ENCODE measurements at places on chromosomes 6 and 20.

DNA sequence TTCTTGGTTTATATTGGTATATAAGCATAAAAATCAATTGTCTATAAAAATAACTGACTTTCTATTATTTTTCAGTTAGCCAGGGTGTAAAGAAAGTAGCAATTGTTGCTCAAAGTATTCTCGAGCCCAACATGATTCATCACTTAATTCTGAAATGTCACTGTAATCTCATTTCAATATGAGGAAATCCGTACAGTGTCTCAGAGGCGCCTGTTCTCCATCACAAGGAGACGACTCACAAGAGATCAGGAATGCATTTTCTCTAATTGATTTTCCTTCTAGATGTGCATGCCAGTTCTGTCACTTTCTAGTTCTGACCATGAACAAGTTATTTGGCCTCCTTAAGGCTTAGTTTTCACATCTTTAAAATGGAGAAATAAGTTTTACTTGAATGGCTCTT lies 753.1 kb downstream of the MAFB start:
- no peak for DNase-seq

DNA sequence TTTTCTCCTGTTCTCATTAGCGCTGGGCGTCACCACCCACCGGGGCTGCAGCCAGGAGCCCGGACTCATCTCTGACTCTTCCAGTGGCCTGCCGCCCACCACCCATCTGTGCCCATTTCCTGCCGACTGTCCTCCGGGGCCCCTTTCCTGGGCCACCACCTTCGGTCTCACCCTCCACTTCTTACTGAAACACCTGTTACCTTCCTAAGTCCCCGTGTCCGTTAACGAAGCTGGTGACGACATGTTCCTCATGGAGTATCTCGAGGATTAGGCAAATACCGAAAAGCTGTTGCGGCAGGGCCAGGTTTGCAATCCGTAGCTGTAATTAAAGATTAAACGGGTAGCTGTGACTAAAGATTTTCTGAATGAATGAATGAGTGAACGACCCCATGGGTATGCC lies 80.2 kb downstream of the SRC start:
- DNase-seq: no peak

DNA sequence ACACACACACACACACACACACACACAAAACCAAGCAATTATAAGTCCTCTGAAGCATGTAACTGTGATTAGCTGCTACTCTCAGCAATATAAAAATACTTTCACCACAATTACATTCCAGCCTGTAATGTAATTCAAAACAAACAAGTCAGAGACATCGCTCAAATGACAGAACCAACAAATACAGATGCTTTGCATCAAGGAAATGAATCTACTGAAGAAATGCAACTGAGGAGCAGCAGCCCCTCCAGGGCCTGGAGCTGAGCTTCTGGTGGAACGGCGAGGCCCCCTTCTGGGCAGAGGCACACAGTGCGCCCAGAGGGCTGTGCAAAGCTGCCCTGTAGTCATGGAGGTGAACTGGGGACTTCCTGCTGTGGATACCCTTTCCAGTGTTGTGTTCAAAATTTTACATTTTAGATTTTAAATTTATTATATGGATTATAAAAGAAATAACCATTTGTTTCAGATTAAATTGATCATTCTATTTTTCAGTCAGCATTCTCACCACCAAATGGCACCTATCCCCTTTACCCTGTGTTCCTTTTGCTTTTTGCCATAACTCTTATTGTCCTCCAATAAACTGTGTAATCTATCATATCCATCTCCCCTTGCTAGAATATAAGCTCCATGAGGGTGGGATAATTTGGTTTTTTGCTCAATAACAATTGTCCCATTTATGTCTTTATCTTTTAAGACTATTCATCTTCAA lies 23.2 kb downstream of the ADAT2 start:
- peak; percentile 67 for DNase-seq

- no peak for DNase-seq
These were observed 56.2 kb downstream of the SNX9 start for GRCh38 chr6:157879034-157879872.

DNA sequence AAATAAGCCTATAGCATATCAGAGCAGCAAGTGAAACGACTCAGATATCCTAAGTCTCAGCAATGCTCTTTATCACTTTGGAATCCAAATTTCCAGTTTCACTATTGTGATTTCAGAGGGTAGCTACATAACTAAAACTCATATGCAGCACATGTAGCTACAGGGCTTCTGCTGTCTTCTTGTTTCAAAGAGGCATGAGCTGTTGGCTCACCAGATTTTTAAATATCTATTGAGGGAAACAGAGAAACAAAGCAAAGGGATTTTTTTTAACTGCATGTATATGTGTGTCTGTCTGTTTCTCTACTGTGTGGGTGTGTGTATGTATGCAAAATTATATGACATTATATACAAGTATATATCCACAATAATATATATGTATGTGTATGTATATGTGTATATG lies 258.4 kb downstream of the HDGFL1 start:
- DNase-seq: no peak

GRCh38 chr6:168061269-168062210 lies 17.5 kb downstream of the FRMD1 start:
- DNase-seq: no peak

DNA sequence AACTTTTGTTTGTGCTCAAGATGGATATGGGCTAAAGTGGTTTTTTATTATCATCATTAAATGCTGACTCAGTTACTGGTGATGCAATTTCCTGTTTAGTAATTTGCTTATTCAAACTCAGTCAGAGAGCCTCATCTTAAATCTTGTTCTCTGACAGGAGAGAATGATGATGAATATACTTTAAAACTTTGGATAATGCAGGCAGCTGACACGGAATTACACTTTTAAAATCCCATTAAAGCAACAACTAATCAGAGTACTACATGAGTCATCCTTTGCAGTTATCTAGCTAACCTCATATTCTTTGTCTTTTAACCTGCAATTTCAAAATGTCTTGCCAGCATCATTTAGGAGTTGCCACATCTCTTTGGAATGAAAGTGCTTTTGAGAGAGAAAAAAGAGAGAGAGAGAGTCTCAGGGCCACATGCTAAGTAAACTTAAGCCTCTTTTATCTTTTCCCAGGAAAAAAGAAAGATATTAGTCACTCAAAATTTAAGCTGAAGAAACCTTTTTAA lies 9.2 kb upstream of the C6orf141 start:
- no peak for DNase-seq

DNA sequence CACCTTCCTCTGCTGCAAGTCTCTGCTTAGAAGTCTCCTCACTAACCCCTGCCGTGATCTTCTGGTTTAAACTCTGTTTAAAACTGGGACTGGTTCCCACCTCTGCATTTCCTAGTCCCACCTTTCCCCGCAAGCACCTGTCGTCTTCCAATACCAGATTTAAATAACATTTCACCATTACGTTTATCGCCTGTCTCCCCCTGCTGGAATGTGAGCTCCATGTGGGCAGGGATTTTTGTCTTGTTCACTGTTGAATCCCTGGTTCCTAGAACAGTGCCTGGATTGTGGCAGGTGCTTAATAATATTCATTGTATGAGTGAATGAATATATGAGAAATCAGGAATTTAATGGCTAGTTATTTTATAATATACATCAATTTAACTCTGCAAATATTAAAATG lies 2.7 kb downstream of the GUCA1A start:
- DNase-seq: no peak

DNA sequence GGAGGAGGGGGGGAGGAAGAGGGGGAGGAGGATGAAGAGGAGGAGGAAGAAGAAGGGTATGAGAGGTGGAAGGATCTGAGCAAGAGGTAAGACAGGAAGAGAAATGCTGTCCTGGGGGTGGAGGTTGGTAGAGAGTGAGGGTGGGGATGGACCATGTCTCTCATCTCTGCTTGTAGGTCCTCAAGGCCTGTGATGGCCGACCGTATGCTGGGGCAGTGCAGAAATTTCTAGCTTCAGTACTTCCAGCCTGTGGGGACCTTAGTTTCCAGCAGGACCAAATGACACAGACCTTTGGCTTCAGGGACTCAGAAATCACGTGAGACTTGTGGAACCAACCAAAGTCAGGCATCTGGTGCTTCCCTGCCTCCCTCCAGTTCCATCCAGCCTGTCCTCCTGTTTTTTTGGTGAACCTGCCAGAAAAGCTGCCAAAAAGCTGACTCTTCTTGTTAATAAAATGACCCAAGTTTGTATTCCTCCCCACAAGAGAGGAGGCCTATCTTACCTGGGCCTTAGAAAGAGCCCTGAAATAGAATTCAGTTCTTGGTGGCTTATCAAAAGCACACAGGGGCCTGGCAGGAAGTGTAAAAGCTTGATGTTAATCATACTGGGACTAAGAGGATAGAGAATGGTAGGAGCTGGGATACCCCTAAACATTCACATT lies 2.5 kb upstream of the C4A start:
- no peak for DNase-seq

GRCh38 chr6:10297832-10298231 lies 117.0 kb downstream of the TFAP2A start:
- DNase-seq: no peak

GRCh38 chr6:17483391-17484016 lies 90.1 kb downstream of the CAP2 start:
- no peak for DNase-seq

GRCh38 chr20:46900826-46901225 lies 6.2 kb downstream of the EYA2 start:
- DNase-seq: no peak

DNA sequence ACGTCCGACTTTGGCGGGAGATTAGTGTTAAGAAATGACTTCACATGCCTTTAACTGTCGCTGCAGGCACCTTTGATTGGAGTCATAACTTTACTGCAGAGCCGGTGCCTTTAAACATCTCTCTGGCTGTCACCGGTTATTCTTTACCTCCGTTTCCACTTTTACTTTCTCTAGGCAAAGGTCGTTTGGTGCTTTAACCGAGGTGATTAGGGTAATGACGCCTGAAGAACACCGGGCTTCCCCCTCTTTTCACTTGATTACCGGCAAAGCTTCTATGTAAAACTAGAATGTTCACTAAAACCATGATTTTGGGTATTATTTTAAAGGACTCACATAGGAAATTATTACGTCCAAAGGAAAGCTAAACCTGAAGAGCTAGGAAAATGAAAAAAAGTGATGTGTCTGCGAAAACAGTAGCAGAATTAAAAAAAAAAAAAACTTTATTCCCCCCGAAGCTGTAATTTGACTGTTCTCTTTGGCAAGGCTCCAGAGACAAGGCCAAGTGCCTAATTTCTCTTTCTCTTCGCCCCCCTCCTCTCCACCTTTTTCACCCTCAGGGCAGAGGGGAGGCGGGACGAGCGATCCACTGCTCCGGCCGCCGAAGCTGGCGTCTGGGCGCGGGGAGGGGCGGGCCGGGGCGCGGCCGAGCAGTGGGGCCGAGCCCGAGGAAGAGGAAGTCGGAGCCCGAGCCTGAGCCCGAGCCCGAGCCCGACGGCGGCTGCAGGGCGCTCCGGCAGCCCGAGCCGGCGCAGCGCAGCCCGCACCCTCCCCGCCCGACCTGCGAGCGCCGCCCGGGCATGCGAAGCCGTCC lies at the start of gene PLEKHG1:
Gene PLEKHG1, plus strand, starts transcription at position 687 of the 811 bp plus-strand sequence. CDS start 133,797 bp downstream, outside the sequence.
- DNase-seq: peak; percentile 78

DNA sequence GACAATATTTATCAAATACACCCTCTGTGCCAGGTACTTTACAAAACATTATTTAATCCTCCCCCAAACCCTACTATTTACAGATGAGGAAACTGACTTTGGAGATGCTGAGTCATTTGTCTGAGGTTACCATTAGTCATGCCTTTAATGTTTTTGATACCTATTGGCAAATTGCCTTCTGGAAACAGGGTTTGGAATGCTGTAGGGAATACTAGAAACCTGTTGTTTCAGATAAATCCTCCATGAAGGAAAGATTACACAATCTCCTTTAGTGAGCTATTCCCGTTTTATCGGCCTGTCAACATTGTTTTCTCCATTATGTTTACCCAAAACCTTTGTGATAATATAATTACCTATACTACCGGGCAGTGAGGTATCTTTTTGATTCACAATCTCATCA lies 93.6 kb upstream of the ADGRF1 start:
- no peak for DNase-seq

DNA sequence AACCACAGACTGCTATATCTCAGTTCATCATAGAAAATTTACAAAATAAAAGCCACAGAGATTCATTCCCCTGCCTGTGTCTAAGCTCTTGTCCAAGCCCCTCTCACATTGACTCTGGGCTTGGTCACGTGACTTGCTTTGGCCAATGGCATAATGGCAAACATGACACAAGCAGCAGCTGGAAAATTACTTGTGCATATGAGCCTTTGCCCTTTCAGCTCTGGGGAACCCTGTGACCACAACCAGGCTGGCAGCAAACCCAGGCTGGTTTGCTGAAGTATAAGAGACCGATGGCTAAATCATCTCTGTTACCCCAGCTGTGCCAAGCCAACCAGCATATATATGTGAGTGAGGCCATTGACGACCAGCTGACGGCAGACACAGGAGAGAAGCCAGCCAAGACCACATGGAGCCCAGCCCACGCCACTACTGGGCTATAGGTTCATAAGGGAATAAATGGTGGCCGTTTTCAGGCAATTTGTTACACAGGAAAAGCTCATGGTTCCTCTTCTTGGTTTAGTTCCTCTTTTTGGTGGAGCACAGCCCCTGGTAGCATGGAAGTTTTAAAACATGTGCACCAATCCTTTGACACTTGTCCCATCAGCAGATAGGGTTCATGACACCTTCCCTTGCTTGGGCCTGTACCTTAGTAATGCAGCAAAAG lies 31.8 kb upstream of the RSPO4 start:
- DNase-seq: no peak

- DNase-seq: no peak
These were observed 4.3 kb downstream of the REV3L start for GRCh38 chr6:111478749-111479148.

GRCh38 chr6:1313767-1314503 lies 2.0 kb downstream of the FOXQ1 start:
- peak; percentile 75 for DNase-seq

GRCh38 chr20:4069751-4070150 lies 54.4 kb upstream of the RNF24 start:
- DNase-seq: no peak

- no peak for DNase-seq
These were observed 71.7 kb upstream of the SMLR1 start for GRCh38 chr6:130755368-130756034.

- no peak for DNase-seq
These were observed 66.9 kb downstream of the ARID1B start for GRCh38 chr6:156844089-156844488.

- DNase-seq: no peak
These were observed 45.1 kb downstream of the NOL7 start for GRCh38 chr6:13660273-13660672.

- no peak for DNase-seq
These were observed 17.0 kb upstream of the FHL5 start for GRCh38 chr6:96545882-96546281.

Measured in mucosa of gallbladder (tissue), 1 donor.